ENCODE measurements at places on chromosomes 6 and 20. TPM values are rescaled to one million over a fixed set of nuclear protein-coding genes. Genes with fewer than 3 reads are reported as not detected.

Gene DACT2
- 1.7 TPM for total RNA-seq

Gene SYCP2
- total RNA-seq = 0.97 TPM

Gene CTCFL
- not detected for total RNA-seq

Gene ENPP4
- 14.6 TPM for total RNA-seq

Gene ENPP3
- 0.48 TPM for total RNA-seq

Gene SLC35B3
- total RNA-seq = 16.2 TPM

Gene VSX1
- not detected for total RNA-seq

Gene ENPP5
- 0.71 TPM for total RNA-seq

Gene CDH4
- total RNA-seq = 0.65 TPM

Gene RIMS1
- total RNA-seq = 23.0 TPM

Gene POLH
- 11.0 TPM for total RNA-seq

Gene APCDD1L
- total RNA-seq = 0.88 TPM

Gene GPR63
- total RNA-seq = 0.56 TPM

Gene EYA4
- 2.6 TPM for total RNA-seq

Gene TXLNB
- 1.7 TPM for total RNA-seq

Gene FABP7
- total RNA-seq = not detected

Gene RGS17
- total RNA-seq = 0.62 TPM

Gene MMP24
- total RNA-seq = 0.52 TPM

Gene NR2E1
- not detected for total RNA-seq

Gene F13A1
- total RNA-seq = 494 TPM

Gene RAB23
- total RNA-seq = 46.6 TPM

Gene LTA
- total RNA-seq = not detected

Gene GRM1
- total RNA-seq = not detected

Gene COL21A1
- 13.2 TPM for total RNA-seq

Gene FOXF2
- 0.71 TPM for total RNA-seq

Gene BCAS1
- total RNA-seq = 1.8 TPM

Gene RSPH3
- total RNA-seq = 6.9 TPM

Gene EEF1A1
- 8,333 TPM for total RNA-seq

Gene CABLES2
- 3.4 TPM for total RNA-seq

Gene PLTP
- 689 TPM for total RNA-seq

Gene EEF1A2
- total RNA-seq = 2.6 TPM

Gene RFX6
- not detected for total RNA-seq

Gene PPP1R14C
- 1.2 TPM for total RNA-seq

Gene ZC2HC1B
- total RNA-seq = not detected

Gene CST3
- 1,451 TPM for total RNA-seq

Gene KHDRBS2
- total RNA-seq = 0.14 TPM

Gene BANF2
- total RNA-seq = not detected

Gene PDE7B
- 7.2 TPM for total RNA-seq

Gene DCDC2
- total RNA-seq = not detected

Gene STMND1
- total RNA-seq = not detected

Gene SUMO4
- 1.8 TPM for total RNA-seq

Gene SSTR4
- not detected for total RNA-seq

Gene MAK
- 0.14 TPM for total RNA-seq

Gene LIN28B
- not detected for total RNA-seq

Gene NRSN1
- not detected for total RNA-seq

Gene HRH3
- total RNA-seq = not detected

Gene NMBR
- not detected for total RNA-seq

Gene HLA-G
- total RNA-seq = 0.19 TPM

Gene DPPA5
- total RNA-seq = not detected

Gene KCNK17
- 0.48 TPM for total RNA-seq

Gene HLA-DQB2
- total RNA-seq = 4.3 TPM

Gene OSBPL2
- total RNA-seq = 31.8 TPM

Gene DEFB132
- total RNA-seq = not detected

Gene PARD6B
- total RNA-seq = 1.4 TPM
